ENCODE measurements at places on chromosomes 7 and 10. TPM values are rescaled to one million over a fixed set of nuclear protein-coding genes. Genes with fewer than 3 reads are reported as not detected.

Gene ZNF679
- total RNA-seq: not detected

Gene PAPOLB
- total RNA-seq: not detected

Gene NT5C2
- total RNA-seq: 28.3 TPM

Gene AGAP6
- 1.6 TPM for total RNA-seq

Gene SNX10
- 0.26 TPM for total RNA-seq

Gene KIFBP
- 25.9 TPM for total RNA-seq

Gene CLEC5A
- not detected for total RNA-seq
